Suppressor macrophage (primary cell): ENCODE measurements at places on chromosomes 5 and 9.

DNA sequence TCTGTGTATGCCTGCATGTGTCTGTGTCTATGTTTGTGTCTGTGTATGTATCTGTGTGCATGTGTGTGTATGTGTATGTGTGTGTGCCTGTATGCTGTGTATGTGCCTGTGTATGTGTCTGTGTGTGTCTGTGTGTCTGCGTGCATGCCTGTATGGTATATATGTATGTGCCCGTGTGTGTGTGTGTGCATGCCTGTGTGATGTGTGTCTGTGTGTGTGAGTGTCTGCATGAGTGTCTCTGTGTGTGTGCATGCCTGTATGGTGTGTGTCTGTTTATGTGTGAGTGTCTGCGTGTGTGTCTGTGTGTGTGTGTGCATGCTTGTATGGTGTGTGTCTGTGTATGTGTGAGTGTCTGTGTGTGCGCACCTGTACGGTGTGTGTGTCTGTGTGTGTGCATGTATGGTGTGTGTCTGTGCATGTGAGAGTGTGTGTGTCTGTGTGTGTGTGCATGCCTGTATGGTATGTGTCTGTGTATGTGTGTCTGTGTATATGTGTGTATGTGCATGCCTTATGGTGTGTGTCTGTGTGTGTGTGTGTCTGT, 137.1 kb upstream of the IRX2 start:
- DNase-seq: no peak

GRCh38 chr9:96061293-96061987, 185.9 kb downstream of the ERCC6L2 start:
- DNase-seq: peak; percentile 80

- DNase-seq: no peak
Observed at GRCh38 chr5:15821506-15821905, 321.5 kb downstream of the FBXL7 start.

DNA sequence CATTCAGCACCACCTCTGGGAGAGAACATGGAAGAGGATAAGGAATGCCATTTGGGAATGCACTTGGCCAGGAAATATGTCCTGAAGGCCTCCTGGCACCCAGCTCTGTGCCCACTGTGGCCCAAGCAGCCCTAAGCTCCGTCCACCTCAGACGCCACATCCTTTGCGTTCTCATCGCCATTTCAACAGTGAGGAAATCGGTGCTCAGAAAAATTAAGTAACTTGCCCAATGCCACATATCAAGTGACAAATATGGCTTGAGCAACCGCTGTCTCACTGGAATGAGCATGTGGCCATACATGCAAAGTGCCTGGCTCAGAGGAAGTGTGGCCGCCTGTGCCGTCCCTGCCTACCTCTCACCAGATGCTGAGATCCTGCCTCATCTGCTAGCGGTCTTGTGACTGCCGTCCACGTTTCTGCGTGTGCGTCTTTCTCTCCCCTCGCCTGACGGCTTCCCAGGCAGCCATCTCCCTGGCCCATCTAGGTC, 984 bp upstream of the DOK3 start:
- peak; percentile 94 for DNase-seq

DNA sequence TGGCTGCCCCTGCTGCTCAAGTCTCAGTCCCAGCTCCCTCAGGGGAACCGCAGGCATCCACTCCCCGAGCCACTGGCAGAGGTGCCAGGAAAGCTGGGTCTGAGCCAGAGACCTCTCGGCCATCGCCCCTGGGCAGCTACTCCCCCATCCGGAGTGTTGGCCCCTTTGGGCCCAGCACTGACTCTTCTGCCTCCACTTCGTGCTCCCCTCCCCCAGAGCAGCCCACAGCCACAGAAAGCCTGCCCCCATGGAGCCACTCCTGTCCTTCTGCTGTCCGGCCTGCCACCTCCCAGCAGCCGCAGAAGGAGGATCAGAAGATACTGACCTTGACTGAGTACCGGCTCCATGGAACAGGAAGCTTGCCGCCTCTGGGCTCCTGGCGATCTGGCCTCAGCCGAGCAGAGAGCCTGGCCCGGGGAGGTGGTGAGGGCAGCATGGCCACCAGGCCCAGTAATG, 49.8 kb upstream of the TESK1 start:
- no peak for DNase-seq

DNA sequence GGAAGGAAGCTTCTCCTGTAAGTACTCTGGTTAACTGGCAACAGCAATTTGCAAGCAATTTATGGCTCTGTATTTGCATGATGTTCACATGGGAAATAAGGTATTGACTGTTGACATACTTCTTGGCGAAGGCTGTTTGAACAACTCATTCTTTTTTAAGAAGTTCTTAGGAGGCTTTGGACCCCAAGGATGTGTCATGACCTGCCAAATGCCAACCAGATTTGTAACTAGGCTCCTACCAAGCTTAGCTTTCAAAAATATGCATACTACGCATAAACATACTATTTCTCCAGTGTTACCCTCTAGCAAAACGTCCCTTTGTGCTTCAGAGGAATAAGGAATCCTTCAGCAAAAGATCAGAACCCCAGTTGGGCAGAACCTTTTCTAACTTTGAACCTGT, 165.2 kb upstream of the MSX2 start:
- DNase-seq: no peak

GRCh38 chr9:29203244-29203930, 1630.1 kb upstream of the C9orf72 start:
- no peak for DNase-seq

DNA sequence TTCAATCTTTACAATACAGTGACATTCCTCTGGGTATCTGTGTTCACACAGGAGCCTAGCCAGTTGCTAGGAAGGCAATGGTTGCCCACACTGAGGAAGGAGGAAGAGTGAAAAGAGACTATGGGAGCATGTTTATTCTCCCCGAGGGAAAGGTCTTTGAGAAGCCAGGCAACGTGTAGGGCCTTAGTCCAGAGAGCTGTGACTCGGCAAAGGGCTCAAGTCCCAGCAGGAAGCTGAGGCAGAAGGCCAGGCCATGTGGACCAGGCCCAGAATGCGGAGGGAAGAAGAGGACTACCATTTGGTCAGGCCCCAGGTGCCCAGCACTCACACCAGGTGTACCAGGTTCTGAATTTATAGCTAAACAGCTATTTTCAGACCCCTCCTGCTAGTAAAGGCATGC, 136.6 kb upstream of the DMAC1 start:
- DNase-seq: no peak

DNA sequence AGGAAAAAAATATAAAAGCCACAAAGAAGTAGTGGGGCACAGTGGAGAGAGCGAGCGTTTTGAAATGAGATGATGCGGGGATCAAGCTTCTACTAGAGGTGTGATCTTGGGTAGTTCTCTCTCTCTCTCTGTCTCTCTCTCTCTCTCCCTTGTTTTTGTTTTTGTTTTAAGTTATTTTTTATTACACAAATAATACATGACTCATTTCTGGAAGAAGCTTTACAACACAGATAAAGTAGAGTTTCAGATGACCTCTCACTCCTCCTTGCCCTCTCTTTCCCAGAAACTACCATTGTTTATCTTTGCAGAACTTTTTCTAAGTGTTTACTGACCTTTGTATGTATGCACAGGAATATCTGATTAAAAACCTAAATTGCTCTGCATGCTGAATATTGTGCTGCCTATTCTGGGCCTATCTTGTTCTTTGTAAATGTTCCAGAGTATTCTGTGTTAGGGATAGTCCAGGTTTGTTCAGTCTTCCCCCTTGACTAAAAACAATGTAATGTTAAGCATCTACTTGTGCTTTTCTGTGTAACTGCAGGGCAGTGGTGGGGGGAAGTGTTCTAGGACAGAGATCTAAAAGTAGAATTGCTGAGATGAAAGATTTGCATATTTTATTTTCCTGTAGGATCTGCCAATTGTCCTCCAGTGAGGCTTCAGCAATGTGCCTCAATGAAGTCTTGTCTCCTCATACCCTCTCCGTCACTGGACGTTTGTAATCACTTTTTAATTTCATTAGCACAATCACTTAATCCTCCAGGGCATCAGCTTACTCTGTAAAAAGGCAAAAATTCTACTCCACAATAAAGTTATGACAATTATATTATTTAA, 52.0 kb downstream of the FYB1 start:
- no peak for DNase-seq

GRCh38 chr5:123429221-123429954, 6.2 kb upstream of the CEP120 start:
- DNase-seq: peak; percentile 15

- no peak for DNase-seq
Observed at GRCh38 chr5:969408-969839, 39.2 kb upstream of the NKD2 start.

GRCh38 chr9:115686069-115686468, 467.5 kb upstream of the PAPPA start:
- no peak for DNase-seq
